ENCODE measurements at places on chromosomes 2 and 18.
A peak's percentile ranks its signal among the peaks of the same experiment; 100 is the strongest.

- DNase-seq: no peak
Observed at GRCh38 chr2:43331422-43331821, 105.0 kb upstream of the ZFP36L2 start.

- no peak for DNase-seq
Observed at GRCh38 chr2:144215701-144216675, 303.9 kb downstream of the ZEB2 start.

GRCh38 chr18:35875566-35875965 lies 96.9 kb upstream of the RMP24 start:
- no peak for DNase-seq

- peak; percentile 17 for DNase-seq
Observed at GRCh38 chr18:76426737-76427305, 68.2 kb downstream of the ZNF516 start.

DNA sequence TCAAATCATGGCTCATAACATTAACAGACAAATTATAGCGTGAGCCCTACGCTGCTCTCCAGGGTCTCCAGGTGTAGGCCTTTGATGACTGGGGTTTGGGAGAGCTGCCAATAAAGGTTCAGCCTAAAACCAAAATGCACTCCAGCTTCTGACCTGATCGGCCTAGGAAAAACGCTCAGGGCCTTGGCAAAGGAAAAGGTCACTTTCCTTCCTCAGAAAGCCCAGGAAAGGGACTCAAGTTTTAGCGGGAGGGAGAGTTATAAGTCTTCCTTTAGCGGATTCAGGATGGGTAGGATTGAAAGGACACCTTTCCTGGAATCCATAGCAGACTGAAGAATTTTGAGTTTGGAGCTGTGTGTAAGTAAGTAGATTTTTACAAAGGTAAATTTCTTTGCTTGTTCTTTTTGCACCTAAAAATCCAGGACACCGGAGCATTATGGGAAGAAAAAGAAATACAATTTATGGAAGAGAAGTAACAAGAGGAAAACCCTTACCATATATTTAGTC lies 8.8 kb downstream of the EVX2 start:
- no peak for DNase-seq

DNA sequence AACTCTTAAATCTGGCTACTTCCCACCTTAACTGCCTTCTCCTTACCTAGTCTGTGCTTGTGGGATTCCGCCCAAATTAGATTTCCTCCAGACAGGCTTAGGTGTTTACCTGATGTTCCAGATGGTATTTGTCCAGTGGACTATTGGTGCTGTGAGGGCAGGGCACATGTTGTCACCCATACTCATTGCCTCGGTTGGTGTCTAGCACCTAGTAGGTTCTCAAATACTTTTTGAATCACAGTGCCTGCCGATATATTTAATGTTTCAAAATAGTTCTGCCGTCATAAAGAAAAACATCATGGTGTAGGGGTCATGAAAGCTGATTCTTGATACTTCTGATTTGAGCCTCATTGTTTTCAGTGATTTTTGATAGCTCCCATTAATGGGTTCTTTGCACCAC lies 1.1 kb downstream of the SEPTIN2 start:
- no peak for DNase-seq

DNA sequence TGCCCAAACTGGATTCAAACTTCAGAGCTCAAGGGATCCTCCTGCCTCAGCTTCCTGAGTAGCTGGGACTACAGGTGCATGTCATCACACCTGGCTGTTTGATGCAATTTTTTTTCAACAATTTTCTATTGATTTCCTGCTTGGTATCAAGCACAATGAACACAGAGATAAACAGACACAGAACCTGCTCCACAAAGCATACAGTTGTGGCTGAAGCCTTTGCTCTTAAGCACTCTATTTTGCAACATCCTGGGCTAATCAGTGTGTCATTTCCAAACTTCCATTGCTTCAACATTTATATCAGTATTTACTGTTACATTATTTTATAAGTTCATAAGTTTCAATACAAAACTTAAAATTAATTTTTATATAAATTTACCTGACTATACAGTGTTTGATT lies 79.4 kb downstream of the NEB start:
- no peak for DNase-seq

GRCh38 chr2:12313445-12314126 lies 403.1 kb upstream of the TRIB2 start:
- DNase-seq: no peak

- DNase-seq: no peak
Observed at GRCh38 chr2:148876202-148876594, 1.2 kb downstream of the KIF5C start.

- DNase-seq: no peak
Observed at GRCh38 chr2:8590938-8591337, 90.9 kb upstream of the ID2 start.

DNA sequence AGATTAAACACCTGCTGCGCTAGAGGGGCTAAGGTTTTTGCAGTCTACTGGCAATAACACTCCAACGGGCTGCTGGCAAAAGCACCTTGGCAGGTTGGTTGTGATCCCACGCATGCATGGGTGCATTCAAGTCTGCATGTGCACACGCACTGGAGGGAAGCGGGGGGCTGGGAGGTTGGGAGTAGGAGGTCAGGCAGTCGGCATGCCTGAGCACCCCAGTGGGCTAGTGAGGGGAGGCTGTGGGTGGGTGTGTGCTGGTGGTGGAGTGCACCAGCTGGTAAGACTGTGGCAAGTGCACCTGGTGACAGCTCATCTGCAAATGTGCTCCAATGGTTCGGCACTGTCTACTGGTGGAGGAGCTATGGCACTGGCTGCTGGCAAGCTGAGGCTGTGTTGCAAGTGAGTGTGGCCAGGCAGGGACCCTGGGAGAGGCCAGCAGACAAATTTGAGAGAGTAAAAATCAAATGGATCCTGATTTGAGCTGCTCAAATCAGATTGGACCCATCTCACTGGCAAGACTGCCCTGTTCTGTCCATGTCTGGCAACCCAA lies 460.6 kb upstream of the DSEL start:
- DNase-seq: no peak

- DNase-seq: no peak
Observed at GRCh38 chr2:17803497-17803896, 12.8 kb upstream of the MSGN1 start.

DNA sequence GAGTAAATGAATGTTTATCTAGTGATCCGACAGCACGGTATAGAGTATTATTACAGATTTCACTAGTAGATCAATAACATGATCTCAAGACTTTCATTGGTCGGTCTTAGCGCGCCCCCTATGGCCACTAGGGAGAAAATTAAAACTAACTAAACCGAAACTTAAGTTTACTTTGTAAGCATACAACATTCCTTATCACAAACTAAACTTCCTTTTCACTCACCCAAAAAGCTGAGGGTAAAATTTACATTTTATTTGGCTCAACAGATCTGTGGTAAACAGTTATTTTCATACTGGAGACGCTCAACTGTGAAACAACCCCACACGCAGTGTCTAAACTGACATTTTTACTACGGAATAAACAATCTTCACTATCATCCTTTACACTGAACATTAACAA lies 215.6 kb upstream of the MAP2 start:
- peak; percentile 7 for DNase-seq

GRCh38 chr2:39023649-39024048 lies 97.2 kb downstream of the SOS1 start:
- DNase-seq: no peak

DNA sequence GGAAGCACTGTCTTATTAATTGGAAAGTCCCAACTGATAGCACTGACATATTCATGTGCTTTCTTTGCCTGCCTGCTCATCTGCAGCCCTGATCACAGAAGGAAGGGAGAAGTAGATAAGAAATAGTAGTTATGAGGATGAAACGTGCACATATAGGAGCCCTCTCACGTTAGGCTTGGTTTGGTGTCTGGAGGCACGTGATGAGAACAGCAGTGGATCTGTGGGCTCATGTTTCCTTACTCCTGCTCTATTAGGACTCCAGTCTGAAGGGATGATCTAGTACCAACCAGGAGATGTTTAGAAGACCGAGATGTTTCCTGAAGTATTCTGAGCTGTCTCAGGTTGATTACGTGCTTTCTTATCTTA lies 84.9 kb downstream of the MAP4K4 start:
- DNase-seq: no peak

DNA sequence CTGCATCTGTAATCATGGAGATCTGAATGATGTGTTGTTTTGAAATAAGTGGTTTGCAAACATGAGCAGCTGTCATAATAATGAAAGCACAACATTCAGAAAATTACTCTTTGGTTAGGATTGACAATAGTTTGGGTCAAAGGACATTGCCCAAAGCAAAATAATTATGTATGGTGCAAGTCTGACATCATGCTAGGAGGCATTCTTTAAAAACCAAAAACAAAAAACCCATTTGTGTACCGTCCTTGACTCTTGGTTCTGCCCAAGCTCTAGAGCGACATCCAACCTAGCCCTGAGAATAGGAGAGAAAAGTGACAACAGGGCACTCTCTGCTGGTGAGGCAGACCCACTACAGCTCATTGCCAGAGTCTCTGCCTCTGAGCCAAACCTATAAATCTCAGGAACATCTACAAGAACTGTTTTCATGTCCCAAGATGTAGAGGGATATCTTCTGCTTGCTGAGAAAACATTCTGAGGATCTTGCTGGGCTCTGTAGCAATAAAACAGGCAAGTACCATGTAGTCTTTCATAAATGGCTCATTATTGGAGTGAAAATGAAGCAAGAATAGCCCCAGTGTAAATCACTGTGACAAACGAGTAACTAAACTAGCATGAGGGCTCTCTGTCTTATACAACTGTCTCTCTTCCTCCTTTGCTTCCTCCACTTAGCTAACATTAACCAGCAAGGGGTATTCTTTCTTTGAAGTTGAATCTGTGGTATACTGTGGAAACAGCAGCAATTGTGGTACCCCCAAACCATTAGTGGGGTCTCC lies 266.8 kb upstream of the CXCR4 start:
- DNase-seq: no peak

DNA sequence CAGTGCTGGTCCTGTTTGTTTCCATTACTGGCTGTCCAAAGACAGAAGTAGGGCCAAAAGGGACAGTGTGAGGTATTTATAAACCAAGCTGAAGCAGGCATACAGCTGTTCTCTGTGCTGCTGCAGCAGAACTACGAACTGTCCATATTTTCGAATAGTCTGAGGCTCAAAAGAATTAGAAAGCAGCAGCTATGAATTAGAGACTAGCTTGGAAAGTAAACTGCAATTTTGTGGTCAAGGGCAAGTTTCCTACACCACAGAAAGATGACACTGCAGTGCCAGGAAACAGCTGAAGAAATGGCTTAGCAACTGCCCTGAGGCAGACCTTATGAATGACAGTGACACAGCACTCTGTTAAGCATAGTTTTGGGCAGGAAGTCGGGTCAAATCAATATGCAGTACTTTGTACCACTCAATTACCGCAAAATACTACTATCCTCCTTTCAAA lies 125.3 kb downstream of the TMEM131 start:
- peak; percentile 36 for DNase-seq

GRCh38 chr18:78891185-78891762 lies 88.3 kb upstream of the SALL3 start:
- DNase-seq: no peak

- no peak for DNase-seq
Observed at GRCh38 chr2:86280191-86280667, 57.2 kb downstream of the REEP1 start.
